ENCODE measurements at places on chromosomes 6 and 20.

DNA sequence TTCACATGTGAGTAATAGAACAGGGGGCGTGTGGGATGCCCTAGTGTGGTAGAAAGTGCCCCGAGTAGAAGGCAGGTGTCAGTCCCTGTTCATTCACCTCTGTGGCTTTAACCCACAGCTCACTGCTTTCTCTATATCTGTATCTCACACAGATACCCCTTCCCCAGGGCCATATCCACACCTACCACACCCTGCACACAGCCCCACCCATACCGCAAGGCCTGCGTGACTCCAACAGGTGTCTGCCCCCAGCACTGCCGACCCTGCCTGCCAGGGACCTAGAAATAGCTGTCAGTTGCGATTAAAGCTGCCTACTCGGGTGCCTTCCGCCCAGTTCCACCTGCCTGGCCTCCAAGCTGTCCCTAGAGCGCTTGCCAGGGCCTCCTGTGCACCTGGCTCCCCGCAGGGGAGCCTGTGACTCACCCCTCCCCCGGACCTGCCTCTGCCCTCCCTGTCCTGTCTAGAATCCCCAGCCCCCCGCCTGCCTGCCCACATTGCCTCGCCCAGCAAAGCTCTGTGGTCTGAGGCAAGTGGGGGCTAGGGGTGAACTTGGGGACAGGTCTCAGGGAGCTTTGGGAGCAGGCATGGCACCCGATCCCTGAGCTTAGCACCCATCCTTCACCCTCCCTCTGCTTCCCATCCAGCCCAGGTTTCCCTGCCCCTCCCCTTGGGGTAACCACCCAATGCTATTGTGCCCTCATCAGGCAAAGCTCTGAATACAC is 38.3 kb upstream of the ID1 start:
- no peak for DNase-seq

DNA sequence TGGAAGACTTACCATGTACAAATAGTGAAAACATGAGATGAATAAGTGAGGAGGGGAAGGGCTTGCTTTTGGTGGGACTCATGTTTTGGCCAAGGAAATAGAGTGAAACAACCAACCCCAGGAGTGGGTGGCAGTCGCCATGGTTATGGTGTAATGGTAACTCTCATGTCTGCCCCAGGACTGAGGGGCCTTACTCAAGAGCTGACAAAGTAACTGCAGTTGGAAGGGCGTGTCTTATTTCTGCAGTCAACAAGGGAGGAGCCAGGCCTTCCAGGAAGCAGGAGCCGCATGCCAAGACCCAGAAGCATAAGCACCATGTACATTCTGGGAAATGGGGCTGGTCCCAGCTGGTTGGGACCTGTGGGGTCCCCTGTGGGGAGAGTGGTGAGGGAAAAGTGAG is 108.5 kb downstream of the UNC5CL start:
- DNase-seq = no peak

DNA sequence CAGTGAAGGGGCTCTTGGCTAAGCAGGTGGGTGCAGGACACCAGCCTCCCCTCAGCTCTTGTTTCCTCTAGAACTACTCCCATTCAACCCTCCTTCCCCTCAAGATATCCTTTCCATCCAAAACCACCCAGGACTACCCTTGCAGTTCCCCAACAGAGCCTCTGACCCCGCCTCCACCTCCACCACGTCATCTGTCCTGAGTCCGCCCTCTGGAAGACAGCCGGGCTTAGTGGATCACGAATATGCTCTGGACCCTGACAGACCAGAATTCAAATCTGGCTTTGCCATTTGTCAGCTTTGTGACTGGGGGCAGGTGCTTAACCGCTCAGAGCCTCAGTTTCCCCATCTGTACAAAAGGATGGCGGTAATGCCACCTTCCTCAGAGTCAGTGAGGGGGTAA is 31.4 kb downstream of the TFEB start:
- DNase-seq = no peak

DNA sequence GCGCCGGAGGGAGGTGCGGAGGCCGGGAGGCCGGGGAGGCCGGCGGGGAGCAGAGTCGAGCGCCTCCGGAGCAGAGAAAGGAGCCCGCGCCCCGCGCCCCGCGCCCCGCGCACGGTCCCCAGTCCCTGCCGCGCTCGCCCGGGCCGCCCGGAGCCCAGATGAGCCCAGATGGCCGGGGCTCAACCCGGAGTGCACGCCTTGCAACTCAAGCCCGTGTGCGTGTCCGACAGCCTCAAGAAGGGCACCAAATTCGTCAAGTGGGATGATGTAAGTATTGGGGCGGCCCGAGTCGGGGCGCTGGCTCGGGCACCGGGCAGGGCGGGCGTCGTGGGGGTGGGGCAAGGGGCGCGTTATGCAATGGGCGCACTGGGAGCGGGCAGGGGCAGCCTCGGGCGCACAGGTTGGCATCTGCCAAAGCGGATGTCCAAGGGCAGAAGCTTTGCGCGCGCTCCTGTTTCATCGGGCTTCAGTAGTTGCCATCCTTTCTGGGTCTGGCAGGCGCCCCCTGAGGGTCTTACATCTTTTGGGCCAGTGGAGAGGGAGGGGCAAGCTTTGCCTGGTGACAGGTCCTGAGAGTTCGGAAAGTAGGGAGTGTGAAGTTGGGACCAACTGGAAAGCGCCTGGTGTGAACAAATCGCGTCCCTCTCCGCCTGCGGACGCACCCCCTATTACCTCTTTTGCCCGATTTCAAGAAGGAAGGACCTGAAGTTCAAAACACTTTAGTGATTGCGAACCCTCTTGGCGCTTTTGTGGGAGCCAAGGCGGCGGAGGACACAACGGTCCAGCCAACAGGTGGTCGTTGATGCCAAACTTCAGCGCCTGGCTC is 631 bp downstream of the PLCB1 start:
- DNase-seq = no peak

DNA sequence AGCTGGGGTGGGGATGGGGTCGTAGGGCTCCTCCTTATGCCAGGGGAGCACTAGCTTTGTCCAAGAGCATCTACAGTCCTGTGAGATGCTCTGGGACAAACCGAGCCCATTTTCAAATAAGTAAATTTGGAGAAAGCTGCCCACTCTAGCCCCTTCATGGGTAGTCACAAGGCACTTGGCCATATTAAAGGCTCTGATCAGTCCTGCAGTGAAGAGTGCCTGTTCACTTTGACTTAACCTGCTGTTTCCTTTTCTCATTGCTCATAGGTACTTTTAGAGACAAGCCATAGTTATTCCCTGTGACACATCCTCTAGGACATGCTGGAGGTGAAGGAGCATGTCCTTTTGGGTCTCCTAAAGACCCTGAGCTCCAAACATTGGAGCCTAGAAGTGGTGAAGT is 38.4 kb downstream of the FAM110A start:
- no peak for DNase-seq

Measured in CD4-positive, alpha-beta T cell treated with Interleukin-15 for 4 hours (primary cell).